Neural crest cell (in vitro differentiated cells): ENCODE measurements at places on chromosomes 3 and 15. TPM values are rescaled to one million over a fixed set of nuclear protein-coding genes. Genes with fewer than 3 reads are reported as not detected.

DNA sequence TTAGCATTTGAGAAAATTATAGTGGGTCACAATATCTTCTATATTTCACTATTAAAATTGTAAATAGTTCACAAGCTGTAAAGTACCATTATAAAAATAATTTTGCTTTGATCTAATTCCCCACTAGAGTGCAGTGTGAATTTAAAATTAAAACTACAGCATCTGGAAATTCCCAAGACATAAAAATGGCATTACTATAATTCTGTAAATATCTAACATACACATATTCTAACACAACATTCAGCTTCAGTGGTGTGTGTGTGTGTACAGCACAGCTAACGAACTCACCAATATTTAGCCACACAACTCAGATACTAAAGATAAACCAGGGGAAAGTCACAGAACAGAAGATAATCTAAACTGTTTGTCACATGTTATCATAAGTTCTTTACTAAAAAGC lies 424.9 kb upstream of the ZNF385D start:
- no peak overlapping the region for H3K4me3 ChIP-seq
- no peaks in the 10 kb centered on the region for H3K4me1 ChIP-seq
- no peaks in the 10 kb centered on the region for H3K27me3 ChIP-seq
- no peak for DNase-seq

- H3K27me3 ChIP-seq = no peaks in the 10 kb centered on the region
- H3K36me3 ChIP-seq = peaks cover 6% of the 10 kb centered on the region
- H3K4me1 ChIP-seq = peaks cover 46% of the 10 kb centered on the region
- H3K4me3 ChIP-seq = peak overlapping the region; percentile 13
- no peak for DNase-seq
Measured at GRCh38 chr15:80953953-80954778, 35.5 kb downstream of the MESD start.

GRCh38 chr3:177626045-177626444 lies 428.8 kb upstream of the TBL1XR1 start:
- H3K27me3 ChIP-seq = no peaks in the 10 kb centered on the region
- no peak overlapping the region for H3K4me3 ChIP-seq
- peaks cover 5% of the 10 kb centered on the region for H3K36me3 ChIP-seq
- no peak overlapping the region for H3K27ac ChIP-seq
- peaks cover 25% of the 10 kb centered on the region for H3K4me1 ChIP-seq

GRCh38 chr15:82172506-82172905 lies 90.0 kb downstream of the EFL1 start:
- H3K27ac ChIP-seq = no peak overlapping the region
- no peaks in the 10 kb centered on the region for H3K27me3 ChIP-seq
- peaks cover 11% of the 10 kb centered on the region for H3K36me3 ChIP-seq
- H3K4me3 ChIP-seq = no peak overlapping the region
- H3K4me1 ChIP-seq = no peaks in the 10 kb centered on the region
- no peak for DNase-seq

DNA sequence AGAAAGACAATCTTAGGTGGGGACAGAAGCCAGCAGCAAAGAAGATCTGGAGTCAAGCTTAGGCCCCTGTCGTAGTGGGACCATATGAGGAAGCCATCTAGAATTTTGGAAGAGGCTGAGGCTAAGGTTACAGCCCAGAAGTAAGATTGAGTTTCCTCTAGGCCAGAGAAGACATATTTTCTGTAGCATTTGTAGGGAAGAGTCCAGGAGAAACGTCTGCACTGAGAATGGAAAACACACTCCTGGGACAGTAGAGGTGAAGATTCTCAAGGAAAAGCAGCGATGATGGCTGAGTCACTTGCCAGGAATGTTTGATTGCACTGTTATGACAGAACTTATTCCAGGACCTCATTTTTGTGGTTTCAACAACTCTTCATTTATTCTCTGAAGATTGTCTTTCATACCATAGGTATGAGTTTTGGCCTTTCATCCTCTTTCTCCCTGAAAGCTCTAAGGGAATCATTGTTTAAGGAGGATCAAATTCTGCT lies 107.2 kb downstream of the GTPBP8 start:
- peaks cover 10% of the 10 kb centered on the region for H3K36me3 ChIP-seq
- no peak overlapping the region for H3K27ac ChIP-seq
- peaks cover 53% of the 10 kb centered on the region for H3K4me1 ChIP-seq
- no peak overlapping the region for H3K4me3 ChIP-seq
- no peaks in the 10 kb centered on the region for H3K27me3 ChIP-seq

DNA sequence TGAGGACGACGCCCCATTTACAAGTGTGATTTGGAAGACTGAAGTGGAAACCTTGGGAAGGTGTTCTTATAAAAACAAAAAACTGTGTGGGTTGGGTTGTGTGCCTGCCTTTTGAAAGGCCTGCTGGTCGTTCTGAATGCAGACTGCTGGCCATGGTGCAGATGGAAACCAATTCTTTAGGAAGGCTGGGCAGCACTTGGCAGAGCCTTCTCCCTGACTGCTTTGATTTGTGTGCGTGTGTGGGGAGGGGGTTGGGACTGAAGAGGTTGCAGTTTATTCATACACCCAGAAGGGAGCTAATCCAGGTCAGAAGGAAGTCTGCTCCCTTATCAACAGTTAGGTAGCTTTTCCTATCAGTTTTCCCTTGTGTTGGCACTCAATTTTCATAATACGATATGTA lies 288.7 kb downstream of the SOX2 start:
- H3K27me3 ChIP-seq = no peaks in the 10 kb centered on the region
- H3K4me1 ChIP-seq = peaks cover 14% of the 10 kb centered on the region
- no peak overlapping the region for H3K4me3 ChIP-seq
- DNase-seq = no peak
- no peak overlapping the region for H3K27ac ChIP-seq

DNA sequence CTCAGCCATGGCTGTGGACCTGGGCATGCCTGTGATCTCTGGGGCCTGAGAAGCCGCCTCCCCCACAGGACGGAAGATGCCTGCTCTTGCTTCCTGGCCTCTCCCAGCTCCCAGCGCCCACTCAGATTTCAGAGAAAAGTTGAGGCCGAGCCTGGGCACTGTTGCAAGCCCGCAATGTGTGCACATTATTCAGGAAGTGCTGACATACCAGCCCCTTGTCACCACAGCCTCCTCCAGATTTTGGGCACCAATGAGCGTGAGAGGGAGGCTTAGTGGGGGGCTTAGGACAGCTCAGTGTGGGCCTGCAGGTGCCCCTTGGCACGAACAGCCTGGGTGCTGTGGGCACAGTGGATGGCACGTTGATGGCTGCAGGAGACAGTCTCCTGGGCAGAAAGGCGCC lies 1400.9 kb upstream of the ALCAM start:
- no peaks in the 10 kb centered on the region for H3K4me1 ChIP-seq
- no peak for DNase-seq
- no peak overlapping the region for H3K4me3 ChIP-seq
- H3K27me3 ChIP-seq = no peaks in the 10 kb centered on the region
- H3K36me3 ChIP-seq = no peaks in the 10 kb centered on the region

DNA sequence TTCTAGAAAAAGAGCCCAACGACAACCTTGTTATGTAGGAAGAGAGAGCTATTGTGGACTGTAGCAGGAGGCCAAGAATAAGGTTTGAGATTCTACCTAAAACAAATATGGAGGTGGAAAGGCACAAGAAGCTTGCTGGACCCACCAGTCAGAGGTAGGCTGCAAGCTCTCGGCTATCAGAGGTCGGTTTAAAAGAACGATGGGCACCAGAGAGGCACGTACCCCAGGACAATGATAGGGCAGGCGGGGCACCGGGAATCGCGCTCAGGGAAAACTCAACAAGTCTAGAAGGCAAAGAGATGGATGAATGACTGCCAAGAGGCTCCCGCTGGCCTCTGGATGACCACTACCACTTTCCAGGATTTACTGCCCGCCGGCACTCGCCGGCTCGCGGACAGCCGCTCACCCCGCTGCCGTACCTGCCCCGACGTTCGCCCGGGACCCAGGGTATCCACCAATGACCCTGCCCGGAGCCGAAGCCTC lies 1.1 kb downstream of the HDGFL3 start:
- peak; percentile 23 for DNase-seq
- H3K4me1 ChIP-seq = peaks cover 42% of the 10 kb centered on the region
- no peaks in the 10 kb centered on the region for H3K36me3 ChIP-seq
- H3K4me3 ChIP-seq = peak overlapping the region; percentile 100

DNA sequence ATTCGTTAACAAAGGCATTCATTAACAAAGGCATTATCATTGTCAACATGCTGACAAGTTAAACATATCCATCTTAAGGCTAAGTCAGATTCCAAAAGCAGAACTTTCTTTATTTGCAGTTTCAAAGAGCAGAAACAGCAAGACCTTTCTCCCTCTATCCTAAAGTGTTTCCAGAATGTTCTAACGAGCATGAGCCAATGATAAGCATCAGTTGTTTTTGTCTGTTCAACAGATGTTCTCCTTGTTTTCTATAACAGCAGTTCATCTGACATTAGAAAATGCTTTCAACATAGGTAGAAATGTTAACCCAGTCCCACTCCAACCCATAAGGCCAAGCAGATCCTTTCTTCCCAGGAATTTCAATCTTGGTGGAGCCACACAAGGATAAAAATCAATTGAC lies 77.6 kb upstream of the POMGNT2 start:
- H3K27ac ChIP-seq = no peak overlapping the region
- H3K27me3 ChIP-seq = peaks cover 8% of the 10 kb centered on the region

DNA sequence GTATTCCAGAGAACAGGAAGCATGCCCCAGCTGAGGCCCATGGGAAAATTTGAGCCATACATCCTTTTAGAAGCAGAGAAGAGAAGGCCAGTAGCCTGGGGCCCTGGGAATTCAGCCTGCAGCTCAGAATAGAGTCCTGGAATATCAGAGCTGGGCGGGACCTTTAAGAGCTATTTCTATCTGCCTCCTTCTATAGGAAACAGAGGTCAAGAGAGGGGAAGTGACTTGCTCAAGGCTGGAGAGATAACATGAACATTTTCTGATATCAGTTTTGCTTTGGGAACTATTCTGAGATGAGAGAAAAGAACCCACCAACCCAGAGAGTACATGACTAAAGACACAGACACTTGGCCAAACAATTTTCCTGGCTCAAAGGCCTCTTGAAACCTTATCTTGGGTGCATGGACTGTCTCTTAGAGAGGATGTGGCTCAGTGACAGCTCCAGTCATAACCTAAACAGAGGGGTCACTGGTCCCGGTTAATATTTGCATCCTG lies 26.0 kb downstream of the MASP1 start:
- H3K4me3 ChIP-seq = no peak overlapping the region
- H3K4me1 ChIP-seq = peaks cover 26% of the 10 kb centered on the region
- no peaks in the 10 kb centered on the region for H3K27me3 ChIP-seq
- peaks cover 11% of the 10 kb centered on the region for H3K36me3 ChIP-seq
- no peak overlapping the region for H3K27ac ChIP-seq
- no peak for DNase-seq

DNA sequence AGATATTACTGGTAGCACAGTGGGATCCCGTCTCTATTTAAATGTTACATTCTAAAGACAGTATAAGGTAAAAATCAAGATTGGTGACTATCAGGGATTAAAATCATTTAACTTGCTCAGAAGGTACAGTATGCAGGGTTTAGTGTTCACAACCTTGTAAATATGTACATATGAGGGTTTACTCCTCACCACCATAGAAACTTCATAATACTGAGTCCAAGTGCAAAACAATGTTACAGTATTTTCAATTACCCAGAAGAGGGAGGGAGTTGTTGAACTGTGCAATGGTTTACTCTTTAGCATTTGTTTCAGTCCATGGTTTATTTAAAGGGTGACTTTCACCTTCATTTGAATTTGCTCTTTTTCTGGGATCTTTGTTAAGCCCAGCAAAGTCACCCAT lies 165.1 kb downstream of the ZNF621 start:
- H3K36me3 ChIP-seq = no peaks in the 10 kb centered on the region
- no peaks in the 10 kb centered on the region for H3K27me3 ChIP-seq

GRCh38 chr3:721086-721485 lies 371.7 kb upstream of the CNTN6 start:
- peaks cover 30% of the 10 kb centered on the region for H3K27me3 ChIP-seq
- no peak overlapping the region for H3K27ac ChIP-seq
- DNase-seq = no peak
- H3K36me3 ChIP-seq = no peaks in the 10 kb centered on the region

SPATA12 gene
- not detected in 2 replicates for total RNA-seq

CPLX3 gene
- not detected in 2 replicates for total RNA-seq

AQP9 gene
- total RNA-seq = not detected in 2 replicates

FGF12 gene
- total RNA-seq = 3.0 and 4.0 TPM in 2 replicates
